T-helper 1 cell (primary cell): ENCODE measurements at places on chromosomes 6 and 20.

DNA sequence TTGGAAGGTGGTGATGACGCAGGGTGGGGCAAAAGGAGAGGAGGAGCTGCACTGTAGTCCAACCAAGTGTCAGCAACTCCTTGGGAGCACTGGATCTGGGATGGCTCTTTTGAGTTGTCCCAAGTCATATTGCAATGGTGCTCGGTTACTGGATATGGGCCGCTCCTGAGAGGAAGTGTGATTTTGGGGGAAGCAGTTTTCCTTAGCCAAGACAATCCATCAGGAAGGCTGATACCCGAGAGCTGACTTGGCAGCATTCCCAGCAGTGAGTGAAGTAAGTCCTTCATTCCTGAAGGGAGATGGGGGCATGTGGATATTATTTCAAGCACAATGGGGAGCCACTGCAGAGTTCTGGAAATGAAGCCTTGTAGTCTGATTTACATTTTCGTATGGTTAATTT is 354.1 kb downstream of the RFPL4B start:
- DNase-seq, result no peak

DNA sequence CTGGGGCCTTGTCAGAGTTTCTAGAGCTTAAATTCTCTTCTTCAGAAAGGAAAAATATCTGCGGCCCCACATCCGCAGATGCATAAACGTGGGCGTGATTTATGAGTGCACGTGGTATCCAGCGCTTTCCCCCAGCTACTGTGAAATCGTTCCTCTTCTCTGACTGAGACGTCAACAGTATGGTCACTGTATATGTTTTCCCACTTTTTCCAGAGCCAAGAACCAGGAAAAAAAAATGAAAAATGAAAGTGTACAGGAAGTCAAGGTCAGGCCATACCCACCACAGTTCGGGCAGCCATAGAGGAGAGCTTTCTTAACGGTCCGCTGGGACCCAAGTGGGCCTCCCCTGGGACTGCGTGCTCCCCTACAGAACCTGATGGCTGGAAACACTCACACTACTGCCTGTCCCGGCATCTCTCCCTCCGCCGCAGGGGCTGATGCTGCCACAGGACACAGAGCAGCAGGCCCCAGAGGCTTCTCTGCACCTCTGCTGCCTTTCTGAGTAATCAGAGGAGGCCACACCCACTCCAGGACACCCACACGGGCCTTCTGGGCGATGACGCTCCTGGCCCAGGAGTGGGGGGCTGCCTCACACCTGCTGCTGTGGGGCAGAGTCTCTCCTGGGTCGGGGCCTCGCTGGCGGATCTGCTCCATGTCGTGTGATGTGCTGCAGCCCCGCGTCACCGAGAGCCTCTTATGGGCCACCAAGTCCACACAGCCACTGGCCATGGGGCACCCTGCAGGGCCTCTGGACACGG is 16.4 kb upstream of the STX16 start:
- DNase-seq, result no peak

DNA sequence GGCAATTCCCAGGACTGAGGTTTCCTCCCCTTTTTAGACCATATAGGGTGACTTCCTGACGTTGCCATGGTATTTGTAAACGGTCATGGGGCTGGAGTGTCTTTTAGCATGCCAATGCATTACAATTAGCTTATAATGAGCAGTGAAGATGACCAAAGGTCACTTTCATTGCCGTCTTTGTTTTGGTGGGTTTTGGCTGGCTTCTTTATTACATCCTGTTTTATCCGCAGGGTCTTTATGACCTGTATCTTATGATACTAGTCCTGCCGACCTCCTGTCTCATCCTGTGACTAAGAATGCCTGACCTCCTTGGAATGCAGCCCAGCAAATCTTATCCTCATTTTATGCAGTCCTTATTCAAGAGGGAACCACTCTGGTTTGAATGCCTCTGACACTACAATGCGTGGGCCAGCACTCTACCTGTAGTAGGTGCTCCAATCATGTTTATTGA is 190.1 kb downstream of the KCNQ5 start:
- no peak for DNase-seq

DNA sequence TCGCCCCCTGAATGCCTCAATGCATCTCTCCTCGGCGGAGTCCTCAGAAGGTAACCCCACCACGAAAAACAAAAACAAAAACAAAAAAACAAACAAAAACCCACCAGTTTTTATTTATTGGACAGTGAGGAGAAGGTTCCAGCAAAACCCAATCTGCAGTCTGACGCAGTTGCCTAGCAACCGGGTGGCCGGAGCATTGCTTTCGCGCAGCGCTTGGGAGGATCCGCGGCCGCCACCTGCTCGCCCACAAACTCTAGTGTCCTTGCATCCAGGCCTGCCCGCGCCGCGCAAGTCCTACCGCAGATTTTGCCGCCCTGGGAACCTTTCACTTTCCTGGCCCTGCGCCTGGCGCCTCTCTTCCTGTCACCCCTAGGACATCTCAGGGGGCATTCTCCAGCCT is 17.6 kb downstream of the TFAP2B start:
- no peak for DNase-seq

- peak; percentile 5 for DNase-seq
Observed at GRCh38 chr20:63129991-63130657, 85.8 kb downstream of the YTHDF1 start.

DNA sequence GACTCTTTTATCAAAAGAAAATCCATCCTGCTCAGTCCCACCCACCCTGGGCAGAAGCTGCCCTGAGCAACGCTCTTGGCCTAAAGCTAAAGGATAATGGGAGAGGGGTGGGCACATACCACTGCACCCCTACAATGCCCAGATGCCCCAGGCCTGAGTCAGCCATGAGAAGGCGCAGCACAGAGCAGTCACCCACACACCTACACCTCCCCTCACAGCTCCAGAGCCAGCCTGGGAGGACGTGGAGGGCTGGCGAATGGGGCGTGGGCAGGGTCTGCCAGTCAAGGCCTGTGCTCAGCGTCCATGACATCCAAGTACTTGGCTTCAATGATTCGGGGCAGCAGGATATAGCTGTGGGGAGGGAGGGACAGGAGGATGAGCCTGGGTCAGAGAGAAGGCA is 11.5 kb downstream of the SLC4A11 start:
- DNase-seq, result no peak

GRCh38 chr6:169045486-169045885 is 208.2 kb downstream of the THBS2 start:
- no peak for DNase-seq

DNA sequence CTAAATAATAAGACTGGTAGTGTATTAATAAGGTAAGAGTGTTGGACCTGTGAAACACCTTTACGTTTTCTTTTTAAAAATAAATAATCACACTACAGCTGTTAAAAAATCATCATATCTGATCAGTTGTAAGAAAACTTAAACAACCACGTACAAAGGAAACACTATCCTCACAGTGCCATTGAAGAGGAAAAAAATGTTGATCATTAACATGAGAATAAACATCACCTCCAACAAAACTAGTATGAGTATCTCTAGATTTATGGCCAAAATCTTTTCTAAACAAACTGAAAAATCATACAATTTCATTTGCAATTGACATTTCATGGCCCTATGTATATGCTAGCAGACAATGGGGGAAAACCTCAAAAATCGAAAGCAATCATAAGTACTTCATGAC is 590 bp downstream of the EYS start:
- DNase-seq, result no peak

GRCh38 chr20:45774945-45775344 is 16.7 kb downstream of the WFDC3 start:
- DNase-seq, result no peak

DNA sequence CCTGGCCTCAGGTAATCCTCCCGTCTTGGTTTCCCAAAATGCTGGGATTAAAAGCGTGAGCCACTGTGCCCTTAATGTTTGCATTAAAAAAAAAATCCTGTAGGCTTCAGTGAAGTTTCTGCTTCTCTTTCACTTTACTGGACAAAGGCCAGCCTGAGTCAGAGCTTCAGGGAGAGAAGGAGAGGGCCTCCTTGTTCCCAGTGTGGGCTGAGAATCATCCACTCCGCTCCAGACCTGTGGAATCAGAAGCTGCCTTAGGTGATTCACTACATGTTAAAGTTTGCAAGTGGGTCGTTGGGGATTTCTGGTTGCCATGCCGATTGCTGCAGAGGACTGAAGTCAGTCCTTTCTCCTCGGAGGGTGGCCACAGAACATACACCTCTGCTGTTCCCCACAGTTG is 113.3 kb upstream of the EEF1E1 start:
- no peak for DNase-seq

GRCh38 chr6:20317430-20317829 is 84.2 kb upstream of the E2F3 start:
- no peak for DNase-seq

GRCh38 chr6:8268606-8269005 is 166.3 kb upstream of the EEF1E1 start:
- no peak for DNase-seq

DNA sequence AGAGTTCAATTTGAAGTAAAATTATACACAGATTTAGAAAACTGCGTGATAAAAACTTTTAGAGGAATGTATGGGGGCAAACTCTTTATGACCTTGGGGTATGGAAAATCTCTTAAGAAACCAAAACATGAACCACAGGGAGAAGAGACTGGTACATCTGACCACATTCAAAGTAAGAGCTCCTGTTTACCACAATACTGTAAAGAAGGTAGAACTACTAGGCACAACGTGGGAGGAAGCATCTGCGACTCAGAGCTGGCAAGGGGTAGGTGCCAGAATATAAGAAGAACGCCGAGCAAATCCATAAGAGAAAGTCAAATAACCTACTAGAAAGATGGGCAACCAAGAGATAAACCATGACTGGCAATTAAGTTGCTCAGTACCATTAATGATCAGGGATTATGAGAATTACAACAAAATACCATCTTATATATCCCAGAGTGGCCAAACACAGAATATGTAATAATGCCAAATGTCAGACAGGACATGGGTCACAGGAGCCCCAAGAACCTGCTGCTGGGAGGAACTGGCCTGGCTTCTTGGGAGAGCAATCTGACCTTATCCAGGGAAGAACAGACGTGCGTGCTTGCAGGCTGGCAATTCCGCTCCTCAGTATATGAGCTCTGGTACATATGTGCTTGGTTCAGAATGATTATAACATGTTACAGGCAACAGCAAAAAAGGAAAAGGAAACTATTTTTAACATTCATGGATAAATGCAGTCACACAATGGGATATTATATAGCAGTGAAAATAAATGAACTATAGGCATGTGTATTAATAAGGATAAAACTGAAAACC is 50.2 kb downstream of the INSM1 start:
- DNase-seq, result no peak

- DNase-seq, result no peak
Observed at GRCh38 chr6:152351110-152351509, 286.1 kb downstream of the SYNE1 start.

- no peak for DNase-seq
Observed at GRCh38 chr6:112710710-112711109, 363.6 kb downstream of the RFPL4B start.

- DNase-seq, result no peak
Observed at GRCh38 chr6:93183531-93183972, 235.8 kb downstream of the EPHA7 start.

DNA sequence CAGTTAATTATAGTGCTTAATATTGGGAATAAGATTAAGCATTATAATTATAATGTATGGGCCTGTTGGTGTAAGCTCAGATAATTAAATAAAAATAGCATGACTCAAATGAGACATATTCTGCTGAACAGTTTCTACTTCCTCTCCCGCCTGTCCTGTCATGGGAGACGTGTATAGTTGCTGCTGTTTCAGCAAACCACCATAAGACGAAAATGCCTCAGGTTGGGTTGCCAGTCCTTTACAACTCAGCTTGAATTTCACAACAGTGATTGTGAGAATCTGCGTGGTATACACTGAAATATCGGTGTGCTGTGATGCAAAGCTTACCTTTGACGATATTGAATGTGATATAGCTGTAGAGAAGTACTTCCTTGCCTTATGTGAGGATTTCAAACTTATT is 99.5 kb downstream of the POPDC3 start:
- no peak for DNase-seq

GRCh38 chr6:29666826-29667130 is 9.9 kb downstream of the MOG start:
- DNase-seq, result no peak

DNA sequence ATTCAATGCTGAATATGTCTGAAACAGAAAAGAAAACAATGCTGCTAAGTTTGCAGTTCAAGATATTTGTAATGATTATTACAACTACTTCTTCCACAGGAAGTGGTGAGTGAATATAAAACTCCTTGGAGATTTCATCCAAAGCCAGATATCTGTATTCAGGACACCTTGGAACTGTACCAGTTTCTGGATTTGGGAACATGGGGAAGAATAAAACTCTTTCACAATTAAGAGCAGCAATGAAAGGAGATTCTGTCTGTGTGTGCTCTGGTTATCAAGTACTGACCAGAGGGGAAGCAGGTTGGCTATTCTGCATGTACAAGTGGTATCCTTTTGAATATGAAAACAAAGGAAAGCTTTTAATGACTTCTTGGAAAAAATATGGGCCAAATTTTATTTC is 21.1 kb downstream of the ELOVL2 start:
- no peak for DNase-seq

- no peak for DNase-seq
Observed at GRCh38 chr6:108518714-108519576, 41.8 kb upstream of the FOXO3 start.

DNA sequence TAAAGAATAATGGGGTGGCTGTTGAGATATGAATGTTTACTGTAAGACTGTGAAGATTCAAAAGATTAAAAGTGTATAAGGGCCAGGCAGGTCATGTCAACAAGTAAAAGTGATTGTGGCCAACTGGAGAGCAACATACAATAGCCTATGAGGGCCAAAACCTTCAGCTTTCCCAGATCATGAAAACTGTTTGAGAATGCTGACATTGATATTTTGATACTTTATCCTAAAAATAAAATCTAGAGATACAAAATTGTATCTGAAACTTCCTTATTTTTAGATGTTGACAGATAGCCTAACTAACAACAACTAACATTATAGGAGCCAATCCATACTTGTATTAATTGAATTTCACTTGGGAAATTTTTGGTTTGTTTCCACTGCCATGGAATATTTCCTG is 70.3 kb upstream of the PAK5 start:
- DNase-seq, result no peak

GRCh38 chr20:56808732-56809131 is 179.6 kb downstream of the TFAP2C start:
- no peak for DNase-seq

DNA sequence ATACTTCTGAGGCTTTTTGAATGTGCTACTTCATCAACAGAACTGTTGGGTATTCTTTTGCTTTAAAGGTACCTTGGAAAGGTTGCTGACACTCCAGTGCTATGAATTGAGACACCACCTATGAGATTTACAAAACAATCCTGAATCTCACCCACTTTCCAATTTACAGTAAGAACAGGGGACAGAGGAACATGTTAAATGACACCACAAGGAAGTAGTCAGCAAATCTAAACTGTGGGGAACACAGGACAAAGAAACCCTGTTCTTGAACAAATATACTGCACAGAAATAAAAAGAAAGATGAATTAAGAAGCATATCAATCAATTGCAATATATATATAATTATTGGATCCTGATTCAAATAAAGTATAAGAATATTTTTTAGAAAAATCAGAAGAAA is 216.7 kb upstream of the ARID1B start:
- no peak for DNase-seq

GRCh38 chr6:150848400-150848799 is 17.1 kb upstream of the MTHFD1L start:
- DNase-seq, result no peak
